ENCODE measurements at places on chromosomes 6 and 20.
A peak's percentile ranks its signal among the peaks of the same experiment; 100 is the strongest.

- no peak for DNase-seq
These were observed 9.0 kb downstream of the RRBP1 start for GRCh38 chr20:17673084-17673483.

- no peak for DNase-seq
These were observed 40.8 kb downstream of the ANKEF1 start for GRCh38 chr20:10075606-10076005.

- DNase-seq = no peak
These were observed 54.3 kb downstream of the RWDD2A start for GRCh38 chr6:83247471-83247870.

GRCh38 chr6:79861023-79861422 is 86.3 kb downstream of the ELOVL4 start:
- DNase-seq = no peak

DNA sequence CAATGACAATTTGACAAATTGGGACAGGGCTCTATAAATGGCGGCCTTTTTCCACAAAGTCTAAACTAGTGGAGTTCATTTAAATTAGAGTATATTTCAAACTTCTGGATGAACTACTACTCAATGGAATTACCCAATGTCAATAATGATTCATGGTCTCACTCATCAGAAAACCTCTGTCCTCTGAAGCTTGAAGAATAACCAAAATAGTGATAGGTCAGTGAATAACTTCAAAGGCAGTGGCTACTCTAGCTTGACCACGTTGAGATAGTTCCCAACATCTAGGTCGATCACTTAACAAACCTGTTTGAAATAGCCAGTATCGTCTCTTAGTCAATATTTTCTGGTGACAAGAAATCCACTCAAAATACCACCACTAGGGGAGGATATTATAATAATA is 197.6 kb downstream of the HDGFL1 start:
- no peak for DNase-seq

DNA sequence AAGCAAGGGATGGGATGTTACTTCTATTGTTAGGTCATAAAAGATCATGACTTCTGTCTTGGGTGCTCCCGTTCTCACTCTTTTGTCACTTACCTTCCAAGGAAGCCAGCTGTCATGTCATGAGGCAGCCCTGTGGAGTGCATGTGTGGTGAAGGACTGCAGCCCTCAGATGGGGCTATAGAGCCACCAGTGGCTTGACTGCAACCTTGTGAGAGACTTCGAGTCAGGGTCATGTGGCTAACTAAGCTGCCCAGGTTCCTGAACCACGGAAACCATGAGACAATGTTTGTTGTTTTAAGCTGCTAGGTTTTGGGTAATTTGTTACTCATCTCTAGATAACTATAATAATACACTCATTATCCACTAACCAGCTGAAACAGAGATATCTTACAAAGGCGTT is 477.1 kb downstream of the BTBD3 start:
- DNase-seq = no peak

DNA sequence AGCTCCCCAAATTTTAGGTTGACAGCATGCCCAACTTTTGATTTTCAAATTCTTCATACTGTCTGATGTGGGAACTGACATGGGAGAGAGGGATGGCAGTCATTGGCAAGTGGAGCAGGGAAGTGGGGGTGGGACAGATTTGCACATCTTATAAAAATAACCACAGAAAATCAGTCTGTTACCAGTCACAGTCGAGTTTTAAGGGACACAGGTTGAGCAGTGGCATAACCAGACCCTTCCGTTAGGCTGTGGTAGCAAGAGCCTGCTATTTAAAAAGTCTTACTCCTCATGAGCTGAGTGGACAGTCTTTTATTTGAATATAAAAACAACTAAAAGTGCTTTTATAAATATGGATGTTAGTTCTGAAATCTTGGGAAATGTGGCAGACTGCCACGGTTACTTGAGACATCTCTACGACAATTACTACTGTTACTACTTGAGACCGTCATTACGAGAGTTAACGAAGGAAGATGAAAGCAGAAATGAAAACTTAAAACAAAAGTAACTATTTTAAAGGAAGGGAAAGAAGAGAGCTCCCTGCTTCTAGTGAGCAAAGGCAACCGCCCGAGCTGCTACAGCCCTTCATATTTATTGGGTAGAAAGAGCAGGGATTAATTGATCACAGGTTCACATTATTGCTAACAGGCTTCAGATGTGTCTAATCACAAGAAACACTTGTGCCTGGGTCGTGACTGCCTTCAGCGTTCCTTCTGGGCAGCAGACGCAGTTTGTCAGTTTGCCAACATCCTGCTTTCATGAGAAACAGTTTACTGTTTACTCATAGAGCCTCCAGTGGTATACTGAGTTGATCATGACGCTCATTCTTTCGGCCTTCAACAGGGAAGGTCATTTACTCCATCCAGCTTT is 71.3 kb downstream of the EFHC1 start:
- DNase-seq = no peak

GRCh38 chr6:158662954-158663624 is 13.2 kb downstream of the SYTL3 start:
- peak; percentile 54 for DNase-seq

GRCh38 chr6:4281341-4282293 is 146.2 kb upstream of the ECI2 start:
- peak; percentile 70 for DNase-seq

- no peak for DNase-seq
These were observed 178.8 kb upstream of the HDDC2 start for GRCh38 chr6:125480571-125480970.

DNA sequence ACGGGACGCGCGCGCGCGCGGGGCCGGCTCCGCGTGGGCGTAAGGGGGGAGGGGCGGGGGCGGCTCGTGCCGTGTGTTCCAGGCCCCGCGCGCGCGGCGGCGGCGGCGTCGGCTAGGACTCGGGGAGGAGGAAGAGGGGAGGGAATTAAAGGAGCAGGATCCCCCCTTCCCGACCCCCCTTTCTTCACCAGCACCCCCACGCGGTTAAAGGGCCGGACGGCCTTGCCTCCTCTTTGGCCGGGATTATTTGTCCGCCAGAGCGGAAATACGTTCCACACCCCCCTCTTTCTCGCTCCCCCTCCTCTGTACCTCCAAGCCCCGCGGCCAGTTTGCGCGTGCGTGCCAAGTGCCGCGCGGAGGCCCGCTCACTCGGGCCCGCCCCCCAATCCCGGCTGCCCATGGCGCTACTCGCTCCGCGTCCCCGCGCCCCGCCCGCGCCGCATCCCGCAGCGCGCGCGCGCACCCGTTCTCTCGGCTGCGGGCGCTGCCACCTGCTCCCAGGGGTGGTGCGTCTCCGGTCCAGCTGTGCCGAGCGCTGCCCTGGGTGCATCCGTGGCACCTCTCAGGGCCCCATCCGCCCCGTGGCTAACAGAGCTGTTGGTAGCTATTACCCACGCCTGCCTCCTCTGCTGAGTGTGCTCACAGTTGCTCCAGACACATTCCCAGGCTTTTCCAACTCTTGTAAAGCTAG is at the start of gene ZBTB12:
ZBTB12 (minus strand) TSS at position 134 of the 691 bp plus-strand sequence. CDS start 781 bp downstream, outside the sequence.
- DNase-seq = peak; percentile 95

DNA sequence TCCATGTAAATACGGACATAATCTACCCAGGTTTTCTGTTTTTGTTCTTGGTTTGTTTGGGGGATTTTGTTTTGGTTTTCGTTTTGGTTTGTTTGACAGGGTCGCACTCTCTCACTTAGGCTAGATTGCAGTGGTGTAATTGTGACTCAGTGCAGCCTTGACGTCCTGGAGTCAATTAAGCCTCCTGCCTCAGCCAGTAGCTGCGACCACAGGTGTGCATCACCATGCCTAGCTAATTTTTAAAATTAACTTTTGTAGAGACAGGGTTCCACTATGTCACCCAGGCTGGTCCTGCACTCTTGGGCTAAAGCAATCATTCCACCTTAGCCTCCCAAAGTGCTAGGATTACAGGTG is 37.8 kb upstream of the EYA4 start:
- DNase-seq = no peak

GRCh38 chr6:484086-484745 is 92.7 kb downstream of the IRF4 start:
- DNase-seq = no peak

GRCh38 chr20:58512808-58513552 is 2.2 kb downstream of the APCDD1L start:
- no peak for DNase-seq

- no peak for DNase-seq
These were observed 317.6 kb downstream of the PRKN start for GRCh38 chr6:162409741-162410691.

DNA sequence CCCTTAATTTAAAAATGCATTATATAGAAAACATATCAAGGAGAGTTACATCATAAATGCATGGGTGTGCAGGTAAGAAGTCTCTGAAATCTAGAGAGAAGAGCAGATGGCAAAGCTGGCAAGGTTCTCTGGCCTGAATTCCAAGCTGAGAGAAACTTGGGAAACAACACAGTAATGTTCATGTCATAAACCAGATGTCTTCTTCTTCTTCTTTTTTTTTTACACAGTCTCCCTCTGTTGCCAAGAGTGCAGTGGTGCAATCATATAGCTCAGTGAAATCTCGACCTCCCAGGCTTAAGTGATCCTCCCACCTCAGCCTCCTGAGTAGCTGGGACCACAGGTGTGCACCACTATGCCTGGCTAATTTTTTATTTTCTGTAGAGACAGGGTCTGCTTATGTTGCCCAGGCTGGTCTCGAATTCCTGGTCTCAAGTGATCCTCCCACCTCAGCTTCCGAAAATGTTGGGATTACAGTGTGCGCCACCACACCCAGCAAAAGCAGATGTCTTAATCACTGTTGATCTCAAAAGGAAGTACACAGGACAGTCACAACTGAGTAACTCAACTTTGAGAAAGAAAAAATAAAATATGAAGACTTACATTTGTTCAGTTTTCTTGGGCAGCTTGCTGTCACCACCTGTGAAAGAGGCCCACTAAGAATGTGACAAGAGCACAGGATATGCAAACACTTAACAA is 77.3 kb downstream of the DNAAF9 start:
- DNase-seq = no peak

DNA sequence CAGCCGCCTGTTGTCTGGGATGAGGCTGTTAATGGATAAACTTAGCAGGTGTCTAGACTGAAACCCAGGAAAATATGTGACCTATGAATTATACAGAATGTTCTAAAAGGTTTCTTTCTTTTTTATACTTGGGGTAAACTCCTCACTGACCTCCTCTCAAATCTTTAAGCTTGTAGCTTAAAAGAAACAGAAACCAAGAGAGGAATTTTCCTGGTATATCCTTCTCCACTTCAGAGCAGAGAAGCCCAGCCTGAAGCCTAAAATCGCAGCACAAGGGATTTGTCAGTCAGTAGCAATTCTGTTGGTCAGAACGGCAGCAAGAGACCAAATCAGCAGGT is 99.4 kb upstream of the RIPOR2 start:
- no peak for DNase-seq

DNA sequence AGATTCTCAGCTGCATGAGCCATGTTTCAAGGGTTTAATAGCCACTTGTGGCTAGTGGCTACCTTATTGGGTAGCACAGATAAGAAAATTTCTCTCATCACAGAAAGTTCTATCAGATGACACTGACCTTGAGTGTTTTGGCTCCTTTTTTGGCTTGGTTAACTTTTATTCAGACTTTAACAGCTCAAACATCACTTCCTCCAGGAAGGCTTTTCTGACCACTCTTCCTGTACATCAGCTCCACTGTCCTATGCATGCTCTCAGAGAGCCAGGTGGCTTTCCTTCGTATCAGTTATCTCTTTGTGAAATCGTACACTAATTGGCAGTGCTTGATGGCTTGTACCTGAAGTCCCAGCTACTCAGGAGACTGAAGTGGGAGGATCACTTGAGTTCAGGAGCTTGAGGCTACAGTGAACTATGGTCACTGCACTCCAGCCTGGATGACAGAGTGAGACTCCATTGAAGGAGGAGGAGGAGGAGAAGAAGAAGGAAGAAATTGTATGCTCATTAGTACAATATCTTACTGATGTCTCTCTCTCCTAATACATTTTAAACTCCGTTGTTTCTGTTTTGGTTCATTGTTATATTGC is 10.7 kb downstream of the MAFB start:
- DNase-seq = no peak

DNA sequence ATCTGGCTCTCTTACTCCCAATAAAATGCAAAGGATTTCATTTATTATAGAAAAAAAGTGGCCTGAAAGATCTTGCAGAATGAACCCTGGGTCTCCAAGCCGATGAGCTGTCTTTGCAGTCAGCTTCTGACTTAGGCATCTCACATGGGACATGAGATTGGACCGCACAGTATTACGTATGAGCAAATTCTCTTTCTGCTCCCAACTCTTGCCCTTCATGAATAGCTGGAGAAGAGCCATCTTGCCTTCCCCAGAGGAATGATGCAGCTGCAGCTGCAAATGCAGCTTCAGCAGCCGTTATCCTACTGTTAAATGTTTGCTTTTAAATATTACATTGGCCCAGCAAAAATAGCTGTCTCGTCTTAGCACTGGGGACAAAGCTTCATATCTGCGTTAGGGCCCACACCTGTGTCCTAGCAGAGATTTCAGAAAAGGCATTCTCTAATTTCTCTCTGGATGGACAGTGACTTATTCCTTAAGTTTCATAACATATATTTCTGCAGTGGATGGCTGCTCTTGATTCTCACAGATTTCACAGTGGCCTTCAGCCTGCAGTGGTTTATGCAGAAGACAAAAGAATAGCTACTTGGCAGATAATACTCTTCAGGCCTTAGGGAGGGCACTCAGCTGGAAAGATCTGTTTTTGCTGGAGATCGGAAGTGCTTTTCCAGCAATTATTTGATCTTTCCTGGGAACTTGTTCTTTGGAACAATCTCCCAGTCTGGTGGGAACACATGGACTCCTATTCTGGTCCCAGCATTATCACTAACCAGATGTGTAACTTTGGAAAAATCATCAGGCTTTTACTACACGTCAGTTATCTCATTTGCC is 129.2 kb downstream of the FYN start:
- no peak for DNase-seq

GRCh38 chr6:145025488-145025887 is 709.8 kb downstream of the EPM2A start:
- no peak for DNase-seq

DNA sequence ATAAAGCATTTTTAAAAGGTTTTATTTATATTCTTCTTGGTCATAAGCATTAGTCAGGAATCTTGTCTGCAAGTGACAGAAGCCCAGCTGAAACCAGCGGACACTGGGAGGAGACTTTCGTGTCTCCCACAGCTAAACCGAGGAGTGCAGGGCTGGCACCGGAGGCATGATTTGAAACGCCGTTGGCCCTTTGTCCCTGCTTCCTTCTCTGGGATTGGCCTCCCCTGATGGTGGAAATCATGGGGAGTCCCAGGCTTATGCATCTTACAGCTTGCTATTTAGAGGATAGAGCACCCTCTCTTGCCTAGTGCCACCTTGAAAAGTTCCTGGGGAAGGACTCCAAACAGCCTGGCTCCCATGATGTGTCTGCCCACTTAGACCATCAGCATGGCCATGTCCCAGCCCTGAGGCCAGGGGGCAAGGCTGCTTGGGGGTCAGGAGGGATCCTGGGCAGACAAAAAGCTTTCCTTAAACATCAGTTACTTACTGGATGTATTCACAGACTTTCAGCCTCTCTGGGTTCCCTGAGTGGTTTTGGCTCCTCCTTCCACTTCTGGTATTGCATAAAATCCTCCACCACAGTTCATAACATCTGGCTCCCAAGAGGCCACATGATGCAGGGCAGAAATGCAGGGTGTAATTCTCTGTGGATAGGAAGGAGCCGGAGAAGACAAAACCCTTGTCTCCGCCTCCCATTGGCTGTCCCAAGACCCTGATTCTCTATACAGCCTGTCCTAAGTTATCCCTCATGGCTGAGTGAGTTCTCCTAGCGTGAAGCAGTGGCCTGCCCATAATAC is 49.3 kb upstream of the INSM1 start:
- no peak for DNase-seq

Data from right kidney (tissue), 9 donors.